Bronchial epithelial cell (primary cell): ENCODE measurements at places on chromosomes 16 and 17. TPM values are rescaled to one million over a fixed set of nuclear protein-coding genes. Genes with fewer than 3 reads are reported as not detected.
A peak's percentile ranks its signal among the peaks of the same experiment; 100 is the strongest.

The TAT gene
- total RNA-seq, result not detected in 2 replicates

The QPRT gene
- total RNA-seq, result under 0.01 and 0.79 TPM in 2 replicates

The TEKT5 gene
- total RNA-seq, result 0.26 and 0.53 TPM in 2 replicates

The SOX15 gene
- total RNA-seq, result 23.4 and 41.7 TPM in 2 replicates

GRCh38 chr17:39674702-39675389 lies 6.6 kb downstream of the PNMT start:
- peak; percentile 49 for DNase-seq

- no peak for DNase-seq
Measured at GRCh38 chr17:81865733-81866439, 5.3 kb downstream of the ARHGDIA start.

DNA sequence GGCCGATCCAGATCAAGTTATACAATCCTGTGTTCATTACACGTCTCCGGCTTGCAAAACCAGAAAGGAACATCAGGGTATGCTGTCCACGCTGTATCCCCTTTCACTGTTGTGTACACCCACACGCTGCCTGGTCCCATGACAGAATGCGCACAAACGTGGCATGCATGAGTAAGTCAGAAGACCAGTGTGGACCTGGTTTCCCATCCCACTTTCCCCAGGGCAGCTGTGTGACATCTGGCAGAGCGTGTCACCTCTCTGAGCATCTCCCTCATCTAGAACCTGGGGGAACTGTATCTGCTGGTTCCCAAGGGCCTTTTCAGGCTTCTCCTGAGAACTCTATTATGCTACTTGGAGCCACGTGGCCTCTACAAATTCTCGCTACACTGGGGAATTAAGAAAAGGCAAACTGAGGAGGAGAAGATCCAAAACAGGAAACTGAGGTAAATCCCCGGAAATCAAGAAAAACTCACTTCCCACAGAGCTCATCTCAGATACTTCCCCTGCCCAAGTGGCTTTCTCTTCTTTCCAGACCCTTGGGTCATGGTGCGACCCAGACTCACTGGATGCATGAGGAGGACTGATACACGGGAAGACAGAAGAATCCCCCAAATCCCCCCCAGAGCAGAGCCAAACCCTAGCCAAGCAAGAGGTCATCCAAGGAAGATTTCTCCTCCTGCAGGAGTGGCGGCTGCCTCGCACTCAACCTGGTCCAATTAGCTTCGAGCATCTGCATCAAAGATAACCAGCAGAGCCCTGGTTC lies 139.3 kb downstream of the GAS7 start:
- no peak for DNase-seq

DNA sequence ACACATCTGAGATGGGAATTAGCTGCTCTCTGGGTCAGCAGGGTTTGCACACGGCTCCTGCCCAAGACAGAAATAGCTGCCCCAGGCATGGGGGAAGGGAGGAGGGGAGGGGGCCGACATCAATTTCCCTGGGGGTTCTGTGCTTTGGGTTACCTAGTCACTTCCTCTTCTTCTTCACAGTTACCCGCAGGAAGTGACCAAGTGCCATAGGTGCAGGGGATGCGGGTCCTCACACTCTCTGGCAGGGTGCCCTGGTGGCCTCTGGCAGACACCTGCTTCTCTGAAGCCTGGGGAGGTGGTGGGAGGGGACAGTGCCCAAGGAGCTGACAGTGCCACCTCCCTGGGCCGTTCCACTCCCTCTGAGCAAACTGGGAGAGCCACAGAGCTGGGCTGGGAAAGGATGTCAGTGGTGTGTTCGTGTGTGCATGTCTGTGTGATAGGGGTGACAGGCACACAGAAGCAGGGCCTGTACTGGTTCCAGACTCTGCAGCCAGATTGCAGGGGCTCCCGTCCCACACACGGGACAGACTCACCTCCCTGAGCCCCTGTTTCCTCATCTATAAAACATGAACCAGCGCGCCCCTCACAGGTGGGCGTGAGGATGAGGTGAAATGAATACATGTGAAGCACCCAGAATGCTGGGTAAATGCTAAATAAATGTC lies 18.2 kb downstream of the SCN4A start:
- no peak for DNase-seq

- DNase-seq, result no peak
Measured at GRCh38 chr17:83147280-83147679, 67.9 kb downstream of the METRNL start.

GRCh38 chr17:77145224-77145611 lies 4.4 kb downstream of the SEC14L1 start:
- no peak for DNase-seq

DNA sequence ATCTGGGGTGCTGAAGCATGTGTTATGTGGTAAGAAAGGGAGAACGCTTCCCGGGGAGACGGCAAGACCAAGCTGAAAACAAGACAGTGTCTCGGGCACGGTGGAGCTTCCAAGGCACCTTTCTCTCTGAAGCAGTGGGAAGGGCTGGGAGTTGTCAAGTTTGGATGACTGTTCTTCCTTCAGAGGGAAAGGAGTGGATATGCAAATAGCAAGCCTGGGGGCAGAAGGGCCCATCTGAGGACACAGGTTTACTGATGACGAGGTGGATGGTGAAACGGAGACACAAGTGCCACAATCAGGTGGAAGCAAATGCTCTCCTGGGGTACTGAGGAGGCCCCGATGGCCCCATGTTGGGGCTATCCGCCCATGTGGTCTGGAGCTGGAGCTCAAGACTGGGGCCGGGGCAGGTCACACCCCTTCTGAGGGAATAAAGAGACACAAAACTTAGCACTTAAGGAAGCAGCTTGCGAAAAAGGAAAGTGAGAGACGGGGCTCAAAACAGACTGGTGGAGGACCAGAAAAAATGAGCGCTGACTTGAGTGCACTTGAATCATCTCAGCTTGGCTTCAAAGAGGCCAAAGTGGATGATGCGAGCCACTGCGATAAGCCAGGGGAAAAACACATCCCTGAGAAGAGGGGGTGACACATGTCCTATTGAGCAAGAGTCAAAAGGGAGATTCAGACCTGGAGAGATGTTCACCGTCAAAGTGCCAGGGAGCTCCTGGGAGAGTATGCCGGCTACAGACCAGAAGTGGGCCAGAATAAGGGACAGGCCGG lies 34.8 kb upstream of the MTSS2 start:
- no peak for DNase-seq

DNA sequence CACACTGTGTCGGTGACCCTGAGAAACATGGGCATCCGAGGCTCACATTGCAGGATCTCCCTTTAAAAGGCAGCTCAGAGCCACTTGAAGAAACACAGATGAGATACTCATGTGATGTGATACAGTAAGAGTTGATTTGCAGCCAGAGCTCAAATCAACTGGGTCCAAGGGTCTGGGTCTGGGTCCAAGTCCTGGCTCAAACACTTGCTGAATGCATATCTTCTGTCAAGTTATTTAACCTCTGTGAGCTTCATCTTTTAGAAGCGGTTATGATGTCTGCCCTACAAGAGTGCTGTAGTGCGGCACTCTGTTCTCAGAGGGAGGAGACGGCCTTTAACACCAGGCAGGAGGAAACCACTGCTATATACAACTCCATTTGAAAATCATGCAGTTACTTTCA lies 6.4 kb downstream of the KRT38 start:
- DNase-seq, result no peak

GRCh38 chr16:19809121-19809635 lies 75.5 kb downstream of the GPRC5B start:
- DNase-seq, result peak; percentile 10

DNA sequence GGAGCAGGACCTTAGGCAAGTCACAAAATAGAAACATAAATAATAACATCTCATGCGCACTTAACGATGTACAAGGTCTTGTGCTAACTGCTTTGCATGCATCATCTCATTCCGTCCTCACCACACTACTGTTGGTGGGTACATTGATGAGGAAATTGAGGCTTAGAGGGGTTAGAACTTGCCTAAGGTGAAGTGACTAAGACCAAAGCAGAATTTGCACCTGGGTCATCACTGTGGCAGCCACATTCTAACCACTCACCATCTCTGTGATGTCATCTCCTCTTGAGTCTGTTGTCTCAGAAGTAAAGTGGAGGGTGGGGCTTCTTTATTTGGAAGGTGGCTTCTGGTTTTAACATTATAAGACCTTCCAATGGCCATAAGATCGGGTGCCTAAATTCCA lies 20.4 kb upstream of the TRIM25 start:
- peak; percentile 85 for DNase-seq

GRCh38 chr16:10859658-10860057 lies 17.3 kb upstream of the CIITA start:
- peak; percentile 87 for DNase-seq

- no peak for DNase-seq
Measured at GRCh38 chr16:64250866-64251265, 871.0 kb downstream of the CDH11 start.

DNA sequence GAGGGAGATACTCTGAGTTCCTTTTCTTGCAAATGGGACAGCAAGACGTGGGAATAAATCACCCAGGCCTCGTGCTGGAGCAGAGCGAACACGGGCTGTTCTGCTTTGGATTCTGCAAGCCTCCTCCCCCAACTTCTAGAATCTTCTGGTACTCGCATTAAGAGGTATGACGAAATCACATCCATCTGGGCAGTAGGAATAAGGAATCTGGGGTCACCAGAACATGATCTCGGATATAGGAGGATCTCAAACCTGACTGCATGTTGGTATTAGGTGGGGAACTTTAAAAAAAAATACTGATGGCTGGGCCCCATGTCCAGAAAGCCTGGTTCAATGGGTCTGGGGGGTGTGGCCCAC lies 49.8 kb upstream of the USP7 start:
- DNase-seq, result no peak
